Chondrocyte (in vitro differentiated cells): ENCODE measurements at places on chromosomes 6 and 20.

GRCh38 chr6:18215436-18215835, 48.9 kb downstream of the DEK start:
- DNase-seq = no peak

GRCh38 chr6:138722425-138723371, 50.9 kb upstream of the CCDC28A start:
- no peak for DNase-seq

DNA sequence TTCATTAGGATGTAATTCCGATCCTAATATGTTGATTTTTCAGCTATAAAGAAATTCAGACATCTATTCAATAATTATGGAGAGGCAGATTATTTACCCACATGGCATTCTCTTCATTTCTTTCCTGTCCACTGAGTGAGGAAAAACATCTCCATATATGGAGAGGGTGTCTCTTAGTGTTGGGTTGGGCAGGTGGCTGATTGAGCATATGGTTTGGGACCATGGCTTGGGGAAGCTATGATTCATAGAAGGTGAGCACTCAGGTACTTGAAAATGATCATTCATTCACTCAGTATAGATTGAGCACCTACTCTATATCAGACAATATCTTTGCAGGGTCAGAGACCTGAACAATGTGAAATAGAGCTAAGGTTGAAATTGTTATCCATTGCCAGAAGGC, 41.3 kb upstream of the IL20RA start:
- no peak for DNase-seq

DNA sequence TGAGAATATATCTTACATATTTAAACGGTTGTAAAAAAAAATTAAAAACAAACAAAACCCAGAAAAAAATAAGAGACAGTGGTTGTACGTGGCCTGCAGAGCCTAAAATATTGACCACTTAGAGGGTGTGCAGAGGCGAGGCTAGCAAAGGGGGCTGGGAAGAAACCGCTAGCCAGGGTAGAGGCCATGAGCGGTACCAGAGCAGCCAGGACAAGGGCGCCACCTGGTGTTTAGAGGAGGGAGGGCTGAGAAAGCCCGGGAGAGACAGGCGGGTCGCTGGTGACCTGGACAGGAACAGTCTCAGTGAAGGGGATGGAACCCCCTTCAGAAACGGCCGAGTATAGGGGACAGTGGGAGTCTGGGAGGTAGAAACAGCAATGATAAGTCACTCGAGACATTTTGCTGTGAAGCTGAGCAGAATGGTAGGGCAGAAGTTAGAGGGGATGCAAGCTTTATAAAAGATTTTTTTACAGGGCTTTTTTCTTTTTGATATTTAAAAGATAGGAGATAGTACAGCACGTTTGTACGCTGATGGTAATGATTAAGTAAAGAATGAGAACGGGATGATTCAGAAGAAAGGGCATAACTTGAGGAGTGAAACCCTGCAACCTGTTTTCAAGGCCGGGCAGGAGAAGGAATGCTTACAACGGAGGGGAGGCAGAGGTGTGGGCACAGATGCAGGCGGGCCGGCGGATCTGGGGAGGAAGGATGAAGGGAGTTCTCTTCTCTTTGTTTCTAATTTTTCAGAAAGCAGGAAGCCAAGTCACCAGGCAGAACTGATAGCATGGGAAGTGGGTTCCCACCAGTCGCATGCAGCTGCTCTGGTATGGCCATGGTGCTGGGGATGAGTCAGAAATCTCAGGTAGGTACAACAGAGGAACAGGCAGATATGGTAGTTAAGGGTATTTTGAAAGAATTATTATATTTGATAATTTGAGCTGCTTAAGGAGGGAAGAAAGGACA, 76.2 kb downstream of the FAM229B start:
- DNase-seq = no peak

DNA sequence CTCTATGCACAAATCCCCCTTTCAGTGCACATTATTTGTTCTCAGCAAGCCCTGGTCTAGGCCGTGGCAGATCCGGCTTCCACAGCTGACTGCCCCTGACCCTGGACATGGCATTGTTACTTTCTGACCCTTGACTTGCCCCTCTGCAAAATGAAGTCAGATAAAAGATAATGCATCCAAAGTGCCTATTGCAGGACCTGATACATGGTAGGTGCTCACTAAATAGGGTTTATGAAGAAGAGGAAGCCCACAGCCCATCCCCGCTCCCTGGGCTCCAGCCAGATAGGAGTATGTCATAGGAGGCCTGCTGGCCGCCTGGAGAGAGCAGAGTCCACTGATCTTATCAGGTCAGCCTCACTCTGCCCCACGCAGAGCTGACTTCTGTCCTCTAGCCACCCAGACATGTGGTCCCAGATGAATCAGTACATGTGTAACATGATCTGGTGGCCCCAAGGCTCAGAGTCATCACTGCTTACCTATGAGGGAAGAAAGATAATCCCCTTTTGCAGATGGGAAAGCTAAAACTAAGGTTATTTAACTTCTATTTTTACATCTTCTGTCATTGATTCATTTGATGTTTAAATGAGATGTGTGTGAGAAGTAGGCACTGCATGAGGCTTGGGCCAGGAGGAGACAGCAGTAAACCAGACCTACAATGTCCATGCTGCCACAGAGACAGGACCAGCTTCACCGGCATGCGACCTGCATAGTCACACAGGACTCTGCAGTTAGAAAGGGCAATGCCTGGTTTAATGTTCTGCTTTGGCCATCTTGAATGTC, 20.4 kb downstream of the MAFB start:
- DNase-seq = no peak

DNA sequence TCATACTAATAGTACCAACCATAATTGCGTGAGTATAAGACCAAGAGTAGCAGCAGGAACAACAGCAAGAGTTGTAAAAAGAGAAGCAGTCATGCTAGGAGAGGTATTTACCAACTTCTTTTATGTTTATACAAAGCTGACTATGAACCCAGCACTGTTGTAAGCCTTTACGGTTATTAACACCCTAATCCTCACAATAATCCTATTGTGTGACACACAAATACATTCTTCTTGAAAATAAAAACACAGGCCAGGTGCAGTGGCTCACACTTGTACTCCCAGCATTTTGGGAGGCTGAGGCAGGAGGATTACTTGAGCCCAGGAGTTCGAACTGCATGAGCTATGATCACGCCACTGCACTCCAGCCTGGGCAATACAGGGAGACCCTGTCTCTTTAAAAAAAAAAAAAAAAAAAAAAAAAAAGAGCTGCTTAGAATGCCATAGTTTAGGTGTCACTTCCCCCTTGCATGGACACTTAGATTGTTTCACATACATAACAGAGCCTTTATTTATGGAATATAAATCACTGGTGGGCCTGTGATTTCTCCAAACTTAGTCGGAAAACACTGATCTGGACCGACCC, 20.2 kb downstream of the HCK start:
- no peak for DNase-seq

DNA sequence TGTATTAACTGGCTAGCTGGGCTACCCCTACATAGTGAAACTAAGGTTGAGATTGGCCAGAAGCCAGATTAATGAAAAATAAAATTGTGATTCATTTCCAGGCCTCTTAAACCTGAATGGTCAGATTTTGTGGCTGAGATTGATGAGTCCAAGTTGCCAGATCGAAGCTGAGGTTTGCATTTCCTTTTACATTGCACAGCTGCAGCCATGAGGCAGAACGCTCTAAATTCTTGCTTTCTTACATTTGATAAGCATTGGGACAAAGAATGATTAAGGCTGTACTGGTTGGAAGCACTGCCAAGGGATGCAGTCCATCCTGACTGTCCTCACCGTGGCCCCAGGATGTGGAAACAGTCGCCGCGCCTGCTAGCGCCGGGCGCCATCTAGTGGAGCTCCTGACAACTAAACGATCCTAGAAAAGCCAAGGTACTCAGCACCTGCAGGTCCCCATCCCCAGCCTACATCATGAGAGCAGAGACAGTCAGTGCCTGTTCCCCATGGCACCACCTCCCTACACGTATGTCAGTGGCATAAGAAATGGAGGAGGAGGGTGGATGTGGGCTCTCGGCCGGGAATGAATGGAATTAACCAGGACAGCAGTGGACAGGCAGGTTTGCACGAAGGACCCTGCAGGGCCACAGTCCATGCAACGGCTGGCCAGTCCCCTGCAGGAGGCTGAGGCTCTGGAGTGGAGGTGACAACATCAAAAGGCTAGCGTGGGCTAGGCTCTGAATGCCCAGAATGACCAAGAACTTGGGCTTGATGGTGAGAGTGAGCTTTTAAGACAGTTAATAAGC, 19.0 kb downstream of the PXDC1 start:
- peak; percentile 65 for DNase-seq

- DNase-seq = peak; percentile 68
Observed at GRCh38 chr20:62739581-62740285, 31.1 kb downstream of the NTSR1 start.

GRCh38 chr6:13299403-13299821, 28.9 kb downstream of the TBC1D7 start:
- no peak for DNase-seq

- DNase-seq = no peak
Observed at GRCh38 chr20:50496773-50497385, 13.3 kb upstream of the PTPN1 start.

DNA sequence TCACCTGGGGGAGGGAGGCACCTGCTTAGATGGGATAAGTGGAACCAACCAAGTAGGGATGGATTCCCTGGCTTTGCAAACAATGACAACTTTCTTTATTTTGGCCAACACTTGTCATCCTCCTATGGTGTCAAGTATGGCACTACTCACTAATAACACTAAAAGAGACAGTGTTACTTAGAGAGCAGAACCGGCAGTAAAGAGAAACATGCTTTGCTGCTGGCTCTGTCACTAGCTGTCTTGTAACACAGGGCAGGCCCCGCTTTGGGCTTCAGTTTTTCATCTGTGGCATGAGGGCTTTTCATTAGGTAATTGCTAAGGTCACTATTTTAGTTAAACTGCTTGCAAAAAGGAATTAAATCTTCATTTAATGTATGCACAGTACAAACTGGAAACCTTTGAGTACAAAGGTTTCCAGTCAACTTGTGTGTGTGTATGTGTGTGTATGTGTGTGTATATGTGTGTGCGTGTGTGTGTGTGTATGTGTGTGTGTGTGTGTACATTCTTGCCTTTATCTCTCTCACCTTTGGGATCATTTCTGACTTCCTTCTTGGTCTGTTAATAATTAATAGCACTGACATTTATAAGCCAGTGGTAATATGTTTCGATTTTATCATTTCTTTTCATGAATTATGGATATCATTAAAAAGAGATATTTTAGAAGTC, 64.7 kb downstream of the BTBD3 start:
- DNase-seq = no peak
